ENCODE measurements at places on chromosomes 5 and 9. TPM values are rescaled to one million over a fixed set of nuclear protein-coding genes. Genes with fewer than 3 reads are reported as not detected.

The NEURL1B gene
- 0.12 TPM for total RNA-seq

The IL4 gene
- total RNA-seq = 56.9 TPM

The TAF1L gene
- total RNA-seq = 0.03 TPM

The UNC5A gene
- not detected for total RNA-seq

The RETREG1 gene
- 22.4 TPM for total RNA-seq

The SETD9 gene
- 14.9 TPM for total RNA-seq

DNA sequence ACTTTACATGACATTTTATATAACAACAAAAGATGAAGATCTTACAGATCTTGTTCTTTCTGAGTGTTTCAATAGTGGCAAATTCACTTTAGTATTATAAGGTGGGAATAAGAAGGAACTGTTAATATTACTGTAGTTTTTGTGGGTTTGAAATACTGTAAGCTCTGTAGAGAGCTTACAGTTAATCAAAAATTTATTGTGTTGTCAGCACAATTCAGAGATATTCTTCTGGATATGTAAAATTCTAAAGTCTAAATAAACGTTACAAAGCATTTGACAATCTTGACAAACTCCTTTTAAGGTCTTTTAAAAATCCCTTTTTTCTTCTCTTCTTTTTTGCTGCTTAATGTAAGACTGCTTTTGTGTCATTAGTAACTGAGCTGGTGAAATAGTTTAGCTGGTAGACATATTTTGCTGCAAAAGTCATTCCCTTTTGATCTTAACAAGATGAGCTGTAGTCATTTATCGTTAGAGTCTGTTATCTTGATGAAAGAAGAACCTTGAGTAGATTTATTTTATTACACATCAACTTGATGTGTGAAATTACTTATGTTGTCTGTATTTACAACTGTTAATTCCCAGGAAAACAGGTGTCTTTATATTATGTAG lies 186.0 kb downstream of the WDR70 start:
- no peak for DNase-seq

DNA sequence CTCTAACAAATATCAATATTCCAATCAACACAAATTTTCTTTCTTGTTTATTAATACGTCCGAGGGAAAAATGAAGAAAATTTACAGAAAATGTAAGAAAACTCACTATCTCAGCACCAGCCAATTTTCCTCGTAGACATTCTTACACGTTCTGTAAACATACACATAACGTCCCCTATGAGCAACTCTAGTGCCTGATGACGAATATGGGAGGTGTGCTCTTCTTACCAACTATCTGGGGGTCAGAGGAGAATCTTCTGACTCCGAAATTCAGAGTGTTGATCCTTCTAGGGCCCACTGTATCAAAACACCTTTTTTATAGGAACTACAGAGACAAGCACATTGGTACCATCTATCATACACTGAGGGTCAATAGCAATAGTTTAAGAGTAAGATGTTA lies 198.7 kb downstream of the GAPVD1 start:
- no peak for DNase-seq

DNA sequence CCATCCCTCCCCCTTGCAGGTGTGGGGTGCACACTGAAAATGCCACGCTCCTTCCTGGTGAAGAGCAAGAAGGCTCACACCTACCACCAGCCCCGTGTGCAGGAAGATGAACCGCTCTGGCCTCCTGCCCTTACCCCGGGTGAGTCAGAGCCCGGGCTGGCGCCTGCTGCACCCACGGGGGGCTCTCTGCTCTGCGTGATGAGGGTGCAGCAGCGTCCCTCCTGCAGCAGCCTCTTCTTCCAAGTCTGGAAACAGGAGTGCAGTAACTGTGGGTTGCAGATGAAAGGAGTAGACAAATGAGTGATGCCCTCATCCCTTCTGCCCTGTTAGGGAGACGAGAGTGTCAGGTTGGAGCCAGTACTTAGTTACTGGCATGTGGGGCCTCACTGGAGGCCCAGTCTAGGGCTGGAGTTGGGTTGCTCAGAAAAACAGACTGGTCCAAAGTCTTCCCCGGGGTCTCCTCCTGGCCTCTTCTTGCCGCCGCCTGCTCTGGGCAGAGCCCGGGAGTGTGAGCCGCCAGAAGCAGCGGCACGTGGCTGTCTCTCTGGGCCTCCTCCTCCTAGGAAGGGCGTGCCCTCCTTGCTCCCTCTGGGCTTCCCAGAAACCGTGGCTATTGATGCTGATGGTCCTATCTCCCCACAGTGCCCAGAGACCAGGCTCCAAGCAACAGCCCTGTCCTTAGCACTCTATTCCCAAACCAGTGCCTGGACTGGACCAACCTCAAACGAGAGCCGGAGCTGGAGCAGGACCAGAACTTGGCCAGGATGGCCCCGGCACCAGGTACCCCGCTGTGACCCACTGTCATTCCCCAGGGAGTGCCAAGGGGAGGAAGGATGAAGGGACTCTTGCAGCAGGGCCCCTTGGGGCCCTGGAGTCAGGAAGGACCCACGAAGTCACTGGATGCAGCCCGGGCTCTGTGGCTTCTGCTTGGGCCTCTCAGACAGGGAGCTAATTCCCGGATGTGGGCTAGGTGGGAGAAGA lies 8.4 kb downstream of the GFI1B start:
- DNase-seq = no peak

GRCh38 chr9:72334658-72335337 lies 30.2 kb downstream of the ZFAND5 start:
- no peak for DNase-seq

- no peak for DNase-seq
These were observed 760.0 kb upstream of the FAM174A start for GRCh38 chr5:99775189-99775588.

GRCh38 chr5:38866362-38867031 lies 20.7 kb downstream of the OSMR start:
- DNase-seq = no peak

Data from activated T-helper 1 cell treated with anti-CD3 and anti-CD28 coated beads, Interleukin-12 subunit alpha, Interleukin-12 subunit beta, Interleukin-2, Interleukin-4 antibody, amounts not matched to agents 30 ng/mL and 10 ng/mL and 1 ng/mL, durations not matched to agents 14 hours and 24 hours and 36 hours (primary cell).